ENCODE measurements at places on chromosomes 6 and 20.

GRCh38 chr6:24832794-24833193 lies 34.1 kb upstream of the ARMH2 start:
- no peak for DNase-seq

DNA sequence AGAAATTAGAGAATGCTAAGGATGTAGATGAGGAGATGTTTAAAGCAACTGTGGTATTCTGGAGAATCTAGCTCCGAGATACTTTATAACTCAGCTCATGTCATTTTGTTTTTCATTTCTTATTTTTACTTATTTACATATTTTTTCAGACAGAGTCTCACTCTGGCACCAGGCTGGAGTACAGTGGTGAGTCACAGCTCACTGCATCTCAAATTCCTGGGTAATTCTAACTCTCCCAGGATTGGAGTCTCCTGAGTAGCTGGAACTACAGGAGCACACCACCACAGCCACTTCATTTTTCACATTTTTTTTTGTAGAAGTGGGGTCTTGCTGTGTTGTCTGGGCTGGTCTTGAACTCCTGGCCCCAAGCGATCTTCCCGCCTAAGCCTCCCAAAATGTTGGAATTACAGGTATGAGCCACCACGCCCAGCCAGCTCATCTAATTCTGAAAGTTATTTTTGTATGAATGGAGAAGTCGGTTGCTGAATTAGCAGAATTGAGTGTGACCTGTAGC lies 94.3 kb upstream of the FAM8A1 start:
- DNase-seq: no peak

DNA sequence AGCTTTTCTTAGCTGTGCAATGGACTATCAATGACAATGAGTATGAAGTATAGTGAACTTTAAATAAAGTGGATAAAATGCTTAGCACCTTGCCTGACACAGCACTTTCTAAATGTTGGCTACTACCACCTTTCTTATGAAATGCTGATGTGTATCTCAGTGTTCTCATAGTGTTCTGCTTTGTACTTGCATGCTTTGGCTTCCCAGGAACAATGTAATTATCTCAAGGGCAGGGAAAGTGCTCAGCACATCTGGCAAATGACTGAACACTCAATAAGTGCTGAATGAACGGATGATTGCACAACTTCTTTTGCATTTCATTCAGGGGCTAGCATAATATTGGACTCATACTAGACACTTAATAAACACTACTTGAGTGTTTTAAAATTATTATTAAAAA lies 28.2 kb upstream of the NOX3 start:
- DNase-seq: peak; percentile 16

GRCh38 chr20:15584507-15584906 lies 988.7 kb downstream of the KIF16B start:
- no peak for DNase-seq

- no peak for DNase-seq
These were observed 119.0 kb upstream of the STMND1 start for GRCh38 chr6:16982807-16983206.

DNA sequence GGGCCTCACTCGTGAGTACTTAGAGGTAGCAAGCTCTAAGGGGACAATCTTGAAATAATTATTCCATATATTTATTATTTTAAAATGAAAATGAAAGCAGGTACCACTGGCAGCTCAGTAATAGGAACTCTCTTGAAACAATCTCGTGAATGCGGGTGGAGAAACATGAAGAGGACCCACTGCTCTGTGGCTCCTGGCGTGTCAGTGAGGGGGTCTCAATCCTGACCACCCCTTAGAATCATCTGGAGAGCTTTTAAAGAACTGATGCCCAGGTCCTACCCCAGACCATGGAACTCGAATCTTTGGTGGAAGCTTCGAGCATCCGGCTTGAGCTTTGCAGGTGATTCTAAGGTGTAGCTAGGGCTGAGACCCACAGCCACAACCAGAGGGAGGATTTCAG lies 23.9 kb upstream of the PXDC1 start:
- DNase-seq: no peak

DNA sequence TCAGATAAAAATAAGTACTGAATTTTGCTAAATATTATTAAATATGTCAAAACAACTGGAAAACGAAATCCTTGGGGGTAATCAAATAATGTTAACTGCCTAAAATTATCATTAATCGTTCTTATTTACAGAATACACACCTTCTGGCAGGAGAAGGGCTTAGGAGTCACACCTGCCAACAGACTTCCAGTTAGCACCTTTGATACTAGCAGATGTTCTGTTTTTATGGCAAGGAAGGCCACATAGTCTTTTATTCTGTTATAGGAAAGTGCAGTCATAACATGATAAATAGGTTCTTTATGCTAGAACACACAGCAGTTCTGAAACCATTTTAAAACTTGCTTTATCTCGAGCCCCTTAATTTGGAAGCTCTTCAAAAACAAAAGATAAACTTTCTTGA lies 464.1 kb downstream of the UTRN start:
- no peak for DNase-seq

- DNase-seq: no peak
These were observed 247.5 kb upstream of the SUPT3H start for GRCh38 chr6:45625191-45625664.

GRCh38 chr20:31711179-31712111 lies 11.2 kb downstream of the BCL2L1 start:
- DNase-seq: no peak

- no peak for DNase-seq
These were observed 105.6 kb downstream of the TCP11 start for GRCh38 chr6:35035481-35036030.

- DNase-seq: peak; percentile 39
These were observed 39.7 kb upstream of the TULP1 start for GRCh38 chr6:35552285-35552917.

DNA sequence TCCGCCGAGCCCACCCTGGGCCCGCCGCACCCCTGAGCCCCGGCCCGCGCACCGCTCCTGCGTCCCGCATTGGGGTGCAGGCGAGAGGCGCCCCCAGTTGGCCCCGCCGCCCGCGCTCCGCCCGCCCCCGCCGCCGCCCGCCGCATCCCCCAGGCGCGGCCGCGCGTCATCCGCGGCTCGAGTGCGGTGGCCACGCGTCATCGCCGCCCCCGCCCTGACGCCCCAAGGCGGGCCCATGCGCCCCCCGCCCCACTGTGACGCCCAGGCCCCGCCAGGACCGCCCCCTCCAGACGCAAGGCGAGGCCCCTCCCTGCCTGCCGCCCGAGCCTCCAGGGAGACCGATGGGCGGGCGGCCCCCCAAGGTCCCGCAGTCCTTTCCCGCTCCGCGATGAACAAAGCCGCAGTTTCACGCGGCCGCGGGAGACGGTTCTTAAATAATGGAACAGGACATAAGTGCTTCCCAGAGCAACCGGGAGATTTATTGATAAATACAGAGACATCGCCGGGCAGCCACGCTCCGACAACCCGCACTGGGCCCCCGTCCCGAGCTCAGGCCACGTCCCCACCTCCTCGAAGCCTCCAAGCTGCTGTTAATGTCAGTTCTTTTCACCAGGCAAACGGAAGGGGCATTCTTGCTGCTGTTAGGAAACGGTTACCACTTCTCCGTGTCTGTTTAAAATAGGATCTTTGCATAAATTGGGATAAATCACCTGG lies at the start of gene ANKRD60:
ANKRD60 (minus strand) TSS at position 170 of the 714 bp plus-strand sequence; CDS start at position 170, 0 bp downstream.
- DNase-seq: no peak

DNA sequence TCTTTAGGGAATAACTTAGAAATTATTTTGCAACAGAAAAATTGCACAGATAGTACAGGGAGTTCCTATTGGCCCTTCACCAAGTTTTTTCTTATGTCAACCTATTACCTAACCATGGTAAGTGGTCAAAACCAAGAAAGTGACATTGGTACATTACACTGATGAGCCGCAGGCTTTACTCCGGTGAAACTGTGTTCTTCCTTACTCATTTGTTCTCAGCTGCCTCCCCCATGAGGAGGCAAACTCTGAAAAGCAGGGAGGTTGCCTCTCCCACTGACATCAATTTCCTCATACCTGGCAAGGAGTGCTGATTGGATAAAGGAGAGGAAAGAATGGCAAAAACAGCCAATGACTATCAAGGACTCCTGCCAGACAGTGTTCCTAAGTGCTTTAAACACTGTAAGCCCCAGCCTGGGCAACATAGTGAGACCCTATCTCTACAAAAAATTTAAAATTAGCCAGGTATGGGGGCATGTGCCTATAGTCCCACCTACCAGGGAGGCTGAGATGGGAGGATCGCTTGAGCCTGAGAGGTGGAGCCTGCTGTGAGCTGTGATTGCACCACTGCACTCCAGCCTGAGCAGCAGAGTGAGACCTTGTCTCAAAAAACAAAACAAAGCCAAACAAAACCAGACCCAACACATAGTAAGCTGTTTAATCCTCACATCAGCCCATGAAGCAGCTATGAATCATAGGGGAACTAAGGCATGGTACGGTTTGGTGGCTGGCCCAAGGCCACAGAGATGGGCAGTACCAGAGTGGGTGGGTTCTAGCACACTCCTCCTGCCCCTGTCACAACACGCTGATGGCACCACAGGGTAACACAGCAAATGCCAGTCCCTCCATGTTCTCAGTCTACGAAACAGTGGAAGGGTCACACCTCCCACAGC lies 24.7 kb downstream of the C20orf203 start:
- no peak for DNase-seq

- DNase-seq: no peak
These were observed 121.6 kb downstream of the PREX1 start for GRCh38 chr20:48706116-48706656.

- DNase-seq: no peak
These were observed 48.6 kb downstream of the CDH4 start for GRCh38 chr20:61300709-61301108.

GRCh38 chr6:24642061-24642460 lies 3.9 kb downstream of the KIAA0319 start:
- DNase-seq: no peak

DNA sequence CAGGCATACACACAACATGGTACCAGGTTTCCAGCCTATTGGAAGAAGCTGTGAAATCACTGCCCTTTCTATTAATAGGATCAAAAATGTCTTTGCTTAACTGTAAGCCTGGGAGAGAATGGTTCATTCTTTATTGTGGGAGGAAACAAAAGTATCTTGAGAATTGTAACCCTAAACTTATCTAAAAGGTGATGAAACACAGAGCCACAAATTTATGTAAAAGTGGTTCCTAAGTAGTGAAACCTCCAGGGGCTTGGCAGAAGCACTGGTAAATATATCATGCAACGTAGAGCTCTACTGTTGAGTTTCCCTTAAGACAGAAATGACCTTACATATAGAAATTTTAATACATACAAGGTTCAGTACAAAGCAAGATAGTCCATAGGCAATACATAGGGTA lies 17.2 kb upstream of the NOX3 start:
- DNase-seq: no peak

DNA sequence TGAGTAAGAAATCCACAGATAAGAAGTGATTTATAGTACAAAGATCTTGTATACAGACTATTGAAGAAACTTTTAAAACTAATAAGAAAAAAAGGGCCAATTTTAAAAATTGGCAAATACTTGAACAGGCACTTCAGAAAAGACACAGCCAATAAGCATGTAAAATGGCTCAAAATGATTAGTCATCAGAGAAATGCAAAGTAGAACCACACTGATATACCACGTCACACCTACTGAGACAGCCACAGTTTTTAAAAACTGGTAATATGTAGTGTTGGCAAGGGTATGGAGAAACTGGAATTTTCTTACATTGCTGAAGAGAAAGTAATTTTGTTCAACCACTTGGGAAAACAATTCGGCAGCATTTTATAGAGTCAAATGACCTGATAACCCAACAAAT lies 488.9 kb upstream of the HTR1E start:
- DNase-seq: no peak

DNA sequence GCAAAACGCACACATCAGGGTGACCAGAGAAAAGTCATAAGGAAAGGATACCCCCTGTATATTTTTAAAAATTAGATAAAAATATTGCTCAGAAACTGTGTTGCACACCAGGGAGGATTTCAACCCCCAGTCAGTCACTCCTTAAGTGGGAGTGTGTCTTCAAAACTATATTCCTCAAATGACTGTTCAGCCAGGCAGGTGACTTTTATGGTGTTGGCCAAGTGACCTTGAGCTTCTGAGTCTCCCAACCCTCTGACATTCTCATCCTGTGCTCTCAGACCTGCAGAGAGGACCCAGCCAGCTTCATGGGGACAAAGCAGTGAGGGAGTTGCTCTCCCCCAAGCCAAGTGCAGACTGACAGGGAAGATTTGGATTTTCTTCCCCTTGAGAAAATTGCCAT lies 311.9 kb upstream of the JARID2 start:
- DNase-seq: no peak

DNA sequence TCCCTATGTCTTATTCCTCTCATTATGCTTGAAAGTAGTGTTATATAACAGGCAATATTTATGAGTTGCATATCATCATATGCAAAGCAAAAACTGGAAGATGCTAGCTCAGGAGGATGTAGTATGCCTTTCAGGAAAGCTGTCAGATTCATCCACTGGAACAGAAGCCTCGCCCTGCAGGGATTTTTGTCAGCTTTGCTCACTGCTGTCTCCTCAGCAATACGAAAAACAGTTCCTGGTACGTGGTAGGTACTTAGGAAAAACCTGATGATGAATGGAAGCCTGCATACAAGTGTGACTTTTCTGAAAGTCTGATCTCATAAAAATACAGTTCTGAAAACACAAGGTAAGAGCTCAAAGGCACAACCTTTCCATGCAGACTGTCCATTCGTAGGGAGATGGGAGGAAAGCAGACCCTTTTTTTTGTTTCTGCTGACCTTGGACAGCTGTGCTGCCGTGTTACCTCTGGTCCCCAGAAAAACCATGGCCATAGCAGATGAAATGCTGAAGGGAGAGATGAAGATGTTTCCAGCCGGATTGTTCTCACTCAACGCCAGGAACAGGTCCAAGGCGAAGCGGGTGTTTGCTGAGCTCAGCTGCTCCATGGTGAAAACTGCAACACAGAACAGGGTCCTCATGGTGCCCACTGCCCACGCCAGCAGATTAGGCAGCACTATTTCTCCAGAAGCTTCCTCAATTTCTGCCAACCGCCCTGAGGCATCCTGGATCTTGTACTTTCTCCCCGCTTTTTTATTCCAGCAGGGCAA lies 1.5 kb downstream of the SERPINB1 start:
- no peak for DNase-seq

- no peak for DNase-seq
These were observed 25.7 kb downstream of the SNX3 start for GRCh38 chr6:108235127-108235526.

DNA sequence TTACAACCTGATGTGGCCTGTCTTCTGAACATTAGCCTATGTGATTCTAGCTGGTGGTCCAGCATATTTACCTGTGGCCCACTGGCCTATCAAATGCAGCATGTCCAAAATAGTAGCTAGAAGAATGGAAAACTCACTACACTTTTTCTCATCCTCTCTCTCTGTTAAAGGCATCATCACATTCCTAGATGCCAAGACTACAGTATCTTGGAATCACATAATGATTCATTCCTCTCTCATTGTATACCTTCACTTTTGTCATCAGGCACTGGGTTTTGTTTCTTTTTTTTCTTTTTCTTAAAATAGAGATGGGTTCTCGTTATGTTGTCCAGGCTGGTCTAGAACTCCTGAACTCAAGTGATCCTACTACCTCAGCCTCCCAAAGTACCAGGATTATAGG lies 45.0 kb downstream of the FAM83B start:
- no peak for DNase-seq

DNA sequence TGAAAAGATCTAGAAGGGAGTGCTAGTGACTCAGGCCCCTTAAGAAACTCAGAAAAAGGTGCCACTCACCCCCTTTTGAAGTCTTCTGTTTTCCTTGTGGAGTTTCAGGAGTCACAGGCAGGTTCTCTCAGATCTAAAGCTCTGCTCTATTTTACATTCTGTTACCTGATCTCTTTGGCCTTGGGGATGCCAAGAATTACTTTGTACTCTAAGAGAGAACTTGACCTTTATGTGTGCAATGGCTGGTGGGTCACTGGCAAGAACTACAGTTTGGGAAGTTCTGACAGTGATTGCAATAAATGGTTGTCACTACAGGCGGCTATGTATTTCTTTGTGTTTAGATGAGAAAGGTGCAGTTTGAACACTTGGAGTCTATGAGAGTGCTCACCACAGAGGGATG lies 24.2 kb upstream of the ENPP4 start:
- no peak for DNase-seq

Measured in HFF-Myc (cell line).